ENCODE measurements at places on chromosomes 2 and 18.

DNA sequence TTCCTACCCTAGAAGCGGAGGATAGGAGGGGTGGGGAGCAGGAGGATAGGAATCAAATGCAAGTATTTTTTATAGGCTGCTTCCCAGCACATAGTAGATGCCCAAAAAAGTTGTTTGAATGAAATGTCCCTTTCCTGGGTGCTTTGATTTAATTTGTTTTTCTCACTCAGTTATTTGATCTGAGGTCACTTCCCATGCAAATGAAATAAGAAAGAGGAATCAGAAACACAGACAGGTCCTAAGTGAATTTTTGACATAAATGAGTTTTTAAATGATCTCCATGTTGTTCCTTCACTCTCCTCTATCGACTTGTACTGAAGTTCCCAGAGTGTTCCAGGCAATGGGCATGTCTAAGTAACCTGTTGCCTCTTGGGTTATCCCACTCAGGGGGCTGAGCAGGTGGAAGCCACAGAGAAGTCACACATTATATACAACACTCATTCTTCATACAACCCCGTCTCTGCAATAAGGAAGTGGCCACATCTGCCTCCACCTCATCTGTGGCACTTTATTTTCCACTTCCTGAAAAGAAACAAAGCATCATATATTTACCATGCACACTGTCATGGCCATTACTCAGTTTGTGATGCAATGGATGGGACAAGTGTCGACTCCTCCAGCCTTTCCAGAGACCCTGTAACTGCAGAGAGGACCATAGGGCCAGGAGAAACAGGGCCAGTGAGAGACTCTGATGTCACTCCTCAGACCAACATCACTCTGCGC, 81.9 kb upstream of the ZNF397 start:
- no peak for DNase-seq

GRCh38 chr2:33812707-33813106, 213.6 kb upstream of the FAM98A start:
- no peak for DNase-seq

DNA sequence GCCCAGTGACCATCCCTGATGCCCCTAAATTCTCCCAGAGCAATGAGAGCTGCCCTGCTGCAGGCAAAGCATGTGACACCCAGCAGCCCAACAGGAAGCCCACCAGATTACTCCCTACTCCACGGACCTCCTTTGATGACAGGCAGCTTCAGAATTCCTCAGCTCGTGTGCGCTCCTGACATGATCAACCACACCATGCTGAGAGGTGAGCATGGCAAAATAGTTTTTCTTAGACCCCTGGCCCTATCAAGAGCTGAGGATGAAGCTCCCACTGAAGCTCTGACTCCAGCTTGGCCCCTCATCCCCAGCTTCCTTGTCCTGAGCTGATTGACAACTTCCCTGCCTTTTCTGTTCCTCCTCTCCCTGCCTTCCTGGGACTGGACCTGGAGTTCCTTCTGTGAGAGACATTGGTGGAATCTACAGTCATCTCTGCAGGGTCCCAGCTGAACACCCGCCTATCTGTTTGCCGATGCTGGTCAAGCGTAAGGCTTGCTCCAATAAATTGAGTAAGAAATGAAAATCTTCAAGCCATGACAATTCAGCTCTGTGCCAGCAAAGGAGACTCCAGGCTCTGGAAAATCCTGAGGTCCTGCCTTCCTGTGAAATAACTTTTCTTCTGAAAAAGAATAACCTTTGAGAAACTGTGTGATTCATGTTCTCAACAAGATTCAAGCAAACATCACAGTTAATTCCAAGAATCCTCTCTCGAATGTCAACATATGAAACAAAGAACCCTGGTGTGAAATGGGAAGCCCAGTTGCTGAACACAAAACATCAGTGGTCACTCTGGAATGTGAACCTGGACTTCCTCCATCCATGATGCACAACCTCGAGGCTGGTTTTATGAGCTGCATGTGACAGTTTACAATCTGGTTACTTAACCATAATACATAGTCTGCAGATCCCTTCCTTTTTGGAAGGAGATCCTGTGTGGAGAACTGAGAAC, 201.1 kb downstream of the SPP2 start:
- no peak for DNase-seq

- DNase-seq, result no peak
Measured at GRCh38 chr2:239304533-239305221, 96.1 kb downstream of the HDAC4 start.

Data from GM12878 (cell line).